Sciatic nerve (tissue), 2 donors: ENCODE measurements at places on chromosomes 3 and 15.

DNA sequence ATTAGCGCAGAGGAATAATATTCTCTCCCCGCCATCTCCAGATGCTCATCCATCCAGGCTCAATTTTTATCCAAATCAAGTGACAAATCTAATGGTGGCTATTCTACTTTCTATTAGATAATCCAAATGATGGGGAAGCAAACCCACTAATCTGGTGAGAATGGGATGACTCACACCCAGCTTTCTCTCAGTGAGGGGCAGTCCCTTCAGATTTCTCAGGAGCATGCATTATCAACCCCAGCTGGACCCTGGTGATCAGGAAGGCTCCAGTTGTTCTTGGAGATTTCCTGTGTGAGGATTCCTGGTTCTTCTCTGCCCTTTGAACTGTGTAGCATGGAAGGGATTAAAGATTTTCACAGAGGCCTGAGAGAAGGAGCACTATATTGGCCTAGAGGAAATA, 358.0 kb downstream of the WDR72 start:
- DNase-seq: no peak

GRCh38 chr15:78641102-78641748, at the start of gene CHRNB4:
TSS of gene CHRNB4 (minus strand) at chr15:78641210. CDS start at chr15:78641133, 77 bp downstream.
- DNase-seq: no peak

DNA sequence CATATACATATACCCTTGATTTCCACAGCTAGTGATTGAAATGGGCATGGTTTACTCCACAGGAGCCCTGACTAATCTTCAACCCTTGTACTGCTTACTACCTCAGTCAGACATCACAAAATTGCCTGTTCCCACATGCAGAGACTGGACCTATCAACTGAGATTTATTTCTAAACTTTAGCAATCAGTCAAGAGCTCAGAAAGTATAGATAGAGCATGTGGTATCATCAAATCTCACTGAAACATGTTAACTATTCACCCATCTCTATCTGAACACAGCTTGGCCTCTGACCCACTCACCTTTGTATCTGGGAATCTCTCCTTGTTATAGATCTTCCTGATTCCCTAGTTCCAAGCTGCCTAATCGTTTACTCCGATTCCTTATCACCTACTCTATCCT, 14.6 kb downstream of the ADAM10 start:
- no peak for DNase-seq

DNA sequence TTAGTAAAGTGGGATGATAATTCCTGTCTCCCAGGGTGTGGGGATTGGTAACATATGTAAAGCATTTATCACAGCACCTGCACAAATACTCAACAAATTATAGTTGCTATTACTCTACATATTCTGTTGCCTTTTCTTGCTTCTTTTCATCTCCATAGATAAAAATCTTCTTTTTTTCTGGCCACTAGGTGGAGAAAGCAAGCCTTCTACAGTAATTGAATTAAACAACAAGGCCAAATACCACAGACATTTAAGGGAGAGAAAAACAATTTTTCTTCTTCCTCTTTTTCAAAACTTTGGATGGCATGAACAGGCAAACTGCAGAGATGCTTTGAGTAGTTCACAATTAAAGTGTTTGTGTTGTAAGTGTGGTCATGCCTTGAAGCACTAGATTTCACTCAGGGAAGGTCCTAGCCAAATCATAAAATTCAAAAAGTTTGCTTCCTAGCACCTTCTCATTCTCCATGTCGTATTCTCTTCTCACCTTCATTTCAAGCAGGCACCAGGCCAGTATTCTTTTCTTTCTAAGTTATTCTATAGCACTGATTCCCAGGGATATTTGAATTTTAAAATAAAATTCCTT, 493.4 kb upstream of the TGFBR2 start:
- DNase-seq: no peak

GRCh38 chr15:35674873-35675781, 129.2 kb upstream of the DPH6 start:
- DNase-seq: no peak

DNA sequence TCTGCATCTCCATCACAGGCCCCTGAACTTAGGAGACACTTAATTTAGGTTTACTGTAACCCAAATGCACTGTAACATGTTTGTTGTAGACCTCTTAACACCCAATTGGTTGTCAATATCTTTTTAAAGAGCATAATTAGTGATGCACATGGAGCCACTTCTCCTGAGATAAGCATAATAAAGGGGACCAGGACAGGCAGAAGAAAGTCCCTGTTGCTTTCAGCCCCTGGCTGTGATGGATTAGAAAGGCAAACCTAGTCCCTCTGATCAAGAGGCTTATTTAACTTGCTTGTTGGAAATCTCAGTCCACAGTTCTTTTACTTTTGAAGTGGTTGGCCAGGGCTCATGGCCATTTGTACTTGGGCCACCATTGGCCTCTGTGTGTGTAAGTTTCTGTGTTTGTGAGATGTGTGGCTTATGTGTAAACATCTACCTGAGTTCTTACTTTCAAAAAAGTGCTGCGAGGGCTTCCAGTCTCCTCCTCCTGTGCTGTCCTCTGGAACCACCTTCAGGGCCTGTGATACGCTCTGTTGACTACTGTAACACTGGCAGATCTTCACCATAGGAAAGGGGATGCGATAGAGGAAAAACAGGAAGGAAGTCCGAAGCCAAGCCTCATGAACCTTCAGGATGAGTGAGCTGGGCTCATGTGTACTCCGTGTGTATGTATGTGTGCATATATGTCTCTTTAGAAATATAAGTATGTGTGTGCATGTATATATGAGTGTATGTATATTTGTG, 136.2 kb downstream of the EPHB1 start:
- no peak for DNase-seq

DNA sequence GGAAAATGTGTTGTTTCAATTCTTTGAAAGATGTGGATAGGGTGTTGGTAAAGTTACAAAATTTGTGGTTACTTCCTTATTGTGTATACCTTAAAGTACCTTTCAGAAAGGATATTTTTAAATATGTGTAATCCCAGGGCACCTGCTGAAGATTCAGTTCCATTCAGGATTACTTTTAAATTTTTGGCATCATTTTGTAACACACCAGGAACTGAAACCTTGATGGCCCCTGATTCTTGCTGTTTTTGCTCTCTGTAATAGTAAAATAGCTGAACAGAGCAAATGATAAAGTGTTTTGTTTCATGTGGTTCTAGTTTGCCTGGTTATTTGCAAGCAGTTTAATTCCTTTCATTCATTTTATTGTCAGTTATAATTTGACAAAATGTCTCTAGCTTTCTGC, 160.9 kb downstream of the KLHL25 start:
- DNase-seq: no peak

DNA sequence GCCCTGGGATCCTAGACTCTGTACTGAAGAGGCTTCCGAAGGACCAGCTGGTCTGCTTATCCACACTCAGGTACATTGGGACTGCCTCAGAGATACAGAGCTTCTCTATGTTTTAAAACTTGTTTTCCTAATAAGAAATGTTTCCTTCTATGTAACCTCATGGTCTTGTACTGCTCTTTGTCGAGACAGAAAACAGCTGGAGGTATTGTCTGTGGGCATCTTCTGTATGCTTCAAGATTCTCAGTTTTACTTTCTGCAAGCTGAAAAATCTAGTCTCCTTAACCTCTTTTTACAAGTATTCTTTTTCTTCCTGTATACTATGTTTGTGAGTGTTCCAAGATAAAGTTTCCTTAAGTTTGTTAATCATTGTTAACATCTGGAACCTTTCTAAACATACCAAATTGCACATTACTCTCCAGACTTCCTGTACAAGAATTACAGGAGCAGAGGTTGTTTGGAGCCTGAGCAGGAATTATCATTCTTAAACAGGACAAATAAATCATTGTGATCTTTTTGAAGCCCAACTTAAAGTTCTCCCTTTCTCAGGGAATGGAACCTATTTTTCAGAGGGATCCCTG, 358.3 kb upstream of the CFAP20DC start:
- no peak for DNase-seq

DNA sequence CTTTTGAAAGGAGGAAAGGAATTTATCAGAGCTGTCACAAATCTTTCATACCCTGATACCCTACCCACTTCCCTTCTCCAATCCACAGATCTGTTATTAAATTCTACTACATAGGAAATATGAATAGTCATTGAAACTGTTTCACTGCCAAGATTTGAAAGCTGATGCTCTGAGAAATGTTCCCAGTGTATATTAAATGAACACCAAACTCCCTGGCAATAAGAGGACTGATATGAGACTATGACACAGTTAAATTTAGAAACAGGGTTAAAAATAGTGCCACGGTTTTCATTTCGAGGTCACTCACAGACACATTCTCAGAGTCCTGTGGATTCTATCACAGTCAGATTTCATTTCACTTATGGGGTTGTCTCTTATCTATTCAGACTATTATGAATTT, 27.2 kb upstream of the GBE1 start:
- DNase-seq: no peak

DNA sequence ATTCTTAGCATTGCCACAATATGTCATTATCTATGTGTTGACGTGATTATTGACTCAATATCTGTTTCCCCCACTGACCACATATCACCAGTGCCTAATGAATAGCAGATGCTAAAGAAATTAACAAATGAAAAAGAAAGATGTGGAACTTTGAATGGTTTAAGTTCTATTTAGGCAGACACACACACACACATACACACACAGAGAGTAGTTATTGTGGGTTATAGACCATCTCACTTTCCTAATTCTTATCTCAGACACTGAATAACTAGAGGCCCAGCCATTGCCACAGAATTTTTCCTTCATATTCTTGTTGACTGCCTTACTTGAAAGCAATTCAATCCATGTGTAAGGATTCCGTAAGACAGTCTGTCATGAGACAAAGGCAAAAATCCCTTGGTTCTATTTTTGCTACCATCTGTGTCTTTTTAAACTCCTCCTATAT, 61.9 kb upstream of the PHLDB2 start:
- DNase-seq: no peak

DNA sequence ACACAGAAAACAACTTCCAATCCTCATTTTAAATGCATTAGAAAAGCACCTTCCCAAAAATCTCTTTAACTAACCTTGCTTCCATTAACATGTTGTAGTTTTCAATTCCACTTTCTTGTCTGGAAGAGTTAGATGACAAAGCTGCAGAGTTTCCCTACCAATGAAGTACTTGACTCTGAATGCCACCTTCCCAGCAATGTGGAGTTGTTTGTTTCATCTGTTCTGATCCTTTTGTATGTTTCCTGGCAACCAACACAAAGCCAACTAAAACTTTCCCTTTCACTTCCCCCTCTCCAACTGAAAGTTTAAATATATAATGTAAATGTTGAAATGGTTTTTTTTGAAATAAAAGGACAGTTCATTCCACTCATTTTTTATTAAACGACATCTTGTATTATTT, at the start of gene WDR49:
Gene WDR49 (minus strand): TSS at position 183 of the 400 bp plus-strand sequence. CDS start 517 bp downstream, outside the sequence.
- DNase-seq: no peak
